ENCODE measurements at places on chromosomes 7 and 10.

DNA sequence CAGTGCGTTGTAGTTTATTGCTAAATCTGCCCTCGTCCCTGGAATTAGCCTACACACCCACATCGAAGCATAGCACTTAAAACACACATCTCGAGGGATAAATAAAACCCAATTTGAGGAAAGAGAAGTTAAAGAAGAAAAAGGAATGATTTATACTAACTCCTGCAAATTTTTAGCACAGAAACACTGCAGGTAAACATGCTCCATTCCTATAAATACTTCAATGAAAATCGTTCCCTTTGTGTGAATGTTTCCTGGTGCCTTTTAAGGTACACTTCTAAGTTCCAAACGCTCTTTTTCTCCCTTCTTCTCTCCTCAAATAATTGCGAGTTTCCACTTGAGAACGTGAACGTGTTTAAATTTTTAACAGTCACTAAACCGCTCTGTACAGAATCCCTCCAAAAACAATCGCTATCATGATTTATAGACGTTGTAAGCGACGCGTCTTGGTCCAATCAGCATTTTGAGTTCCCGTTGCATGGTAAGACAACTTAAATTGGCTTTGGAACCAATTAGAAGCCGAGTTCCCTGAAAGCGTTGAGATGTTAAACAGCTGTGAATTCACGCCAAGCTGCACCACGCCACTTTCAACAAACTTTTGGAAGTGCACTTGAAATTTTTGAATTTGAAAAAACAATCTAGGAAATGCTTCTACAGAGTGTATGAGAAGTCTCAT is 12.5 kb upstream of the EBLN1 start:
- peak; percentile 20 for DNase-seq

GRCh38 chr10:6513476-6513875 is 66.6 kb downstream of the PRKCQ start:
- no peak for DNase-seq

DNA sequence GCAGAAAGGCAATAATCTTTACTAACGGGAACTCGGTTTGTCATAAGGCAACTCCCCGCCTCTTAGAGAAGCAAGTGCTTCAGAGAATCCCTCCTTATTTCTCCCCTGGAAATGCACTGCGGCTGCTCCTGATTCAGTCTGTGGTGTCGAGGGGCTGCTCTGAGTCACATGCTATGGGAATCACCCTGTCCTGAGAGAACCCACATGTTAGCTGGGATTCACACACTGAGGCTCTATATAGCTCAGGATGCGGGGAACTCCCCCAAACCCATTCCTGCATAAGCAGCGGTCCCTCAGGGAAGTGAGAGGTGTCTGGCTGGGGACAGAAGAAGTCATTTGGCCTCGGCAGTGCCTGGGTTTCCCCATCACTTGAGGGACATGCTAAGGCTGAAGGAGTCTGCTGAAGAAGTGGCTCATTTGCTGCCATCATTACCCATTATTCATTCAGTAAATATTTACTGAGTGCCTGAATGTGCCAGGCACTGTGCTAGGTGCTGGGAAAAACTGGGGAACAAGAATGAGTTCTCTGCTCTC is 87.5 kb downstream of the ATXN7L1 start:
- no peak for DNase-seq

DNA sequence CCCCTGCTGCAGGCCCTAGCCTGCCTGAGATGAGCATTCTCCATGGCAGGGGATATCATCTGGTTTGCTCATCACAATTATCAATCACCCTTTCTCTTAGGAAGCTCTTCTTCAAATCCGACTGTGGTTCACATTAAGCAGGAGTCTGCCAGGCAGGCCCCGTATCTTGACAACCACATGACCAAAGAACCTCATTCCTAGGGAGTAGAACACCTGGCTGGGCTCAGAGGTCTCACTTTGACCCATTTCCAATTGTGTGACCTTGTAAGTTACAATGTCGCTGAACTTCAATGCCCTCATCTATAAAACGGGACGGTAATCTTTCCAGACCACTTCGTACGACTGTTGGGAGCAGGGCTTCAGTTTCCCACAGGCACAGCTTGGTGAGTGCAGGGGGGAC is 156.4 kb upstream of the PCBD1 start:
- DNase-seq = no peak

GRCh38 chr7:30880941-30881340 is 30.7 kb upstream of the AQP1 start:
- no peak for DNase-seq

DNA sequence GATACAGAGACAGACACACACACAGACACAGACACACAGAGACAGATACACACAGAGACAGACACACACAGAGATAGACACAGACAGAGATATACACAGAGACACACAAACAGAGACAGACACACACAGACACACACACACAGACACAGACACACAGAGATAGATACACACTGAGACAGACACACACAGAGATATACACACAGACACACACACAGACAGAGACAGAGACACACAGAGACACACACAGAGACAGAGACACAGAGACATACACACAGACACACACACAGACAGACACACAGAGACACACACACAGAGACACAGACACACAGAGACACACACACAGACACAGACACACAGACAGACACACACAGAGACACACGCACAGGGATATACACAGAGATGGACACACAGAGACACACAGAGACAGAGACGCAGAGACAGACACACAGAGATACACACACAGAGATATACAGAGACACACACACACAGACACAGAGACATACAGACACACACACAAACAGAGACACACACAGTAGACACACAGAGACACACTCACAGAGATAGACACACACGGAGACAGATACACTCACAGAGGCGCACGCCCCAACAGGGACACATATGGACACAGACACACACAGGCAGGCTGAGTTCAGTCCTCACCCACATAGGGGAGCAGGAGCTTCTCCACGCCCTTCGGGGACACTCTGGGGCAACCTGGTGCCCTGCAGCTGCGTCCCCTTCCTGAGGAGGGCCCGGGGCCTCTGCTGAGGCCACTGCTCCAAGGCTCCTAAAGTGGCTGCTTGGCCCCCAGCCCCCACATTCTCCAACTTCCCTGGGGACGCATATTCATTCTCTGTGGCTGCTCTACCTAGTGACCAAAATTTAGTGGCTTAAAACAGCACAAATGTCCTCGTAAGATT is 10.3 kb upstream of the PPP2R2D start:
- DNase-seq = no peak

DNA sequence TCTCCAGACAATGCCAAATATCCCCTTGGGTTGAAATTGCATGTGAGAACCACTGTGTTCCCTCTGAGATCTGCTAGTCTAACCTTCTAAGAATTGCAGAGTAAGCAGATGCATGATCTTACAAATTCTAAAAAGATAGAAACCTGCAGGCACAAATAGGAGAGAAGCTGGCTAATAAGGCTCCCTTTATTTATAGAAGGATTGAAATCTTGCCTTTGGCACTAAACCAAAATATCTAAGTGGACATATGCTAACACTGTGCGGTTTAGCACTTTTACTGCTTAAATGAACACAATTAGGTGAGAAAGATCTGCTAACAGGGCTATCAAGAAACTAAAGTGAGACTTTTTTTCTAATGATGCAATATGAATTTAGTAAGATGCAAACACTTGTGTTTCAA is 225.5 kb downstream of the DOCK4 start:
- no peak for DNase-seq

- DNase-seq = no peak
Observed at GRCh38 chr7:33986951-33987947, 81.9 kb downstream of the BMPER start.

- DNase-seq = no peak
Observed at GRCh38 chr7:101954499-101954898, 137.1 kb downstream of the CUX1 start.

DNA sequence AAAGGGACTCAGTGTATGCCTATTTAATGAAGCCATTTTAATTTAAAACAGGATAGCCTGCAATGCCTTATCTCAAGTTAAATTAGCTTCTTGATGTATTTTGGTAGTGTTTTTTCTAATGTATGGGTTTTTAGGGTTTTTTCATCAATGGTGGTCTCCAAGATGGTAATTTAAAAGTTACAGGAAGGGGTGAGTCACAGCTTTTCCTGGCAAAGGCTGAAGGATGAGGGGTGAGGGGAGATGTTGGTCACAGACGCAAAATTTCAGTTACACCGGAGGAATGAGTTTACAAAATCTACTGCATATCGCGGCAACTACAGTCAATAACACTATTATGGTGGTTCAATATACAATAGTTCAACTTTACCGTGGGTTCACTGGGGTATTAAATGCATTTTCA is 31.6 kb downstream of the CCDC3 start:
- DNase-seq = no peak

- DNase-seq = no peak
Observed at GRCh38 chr10:52956461-52956860, 183.9 kb upstream of the MBL2 start.

DNA sequence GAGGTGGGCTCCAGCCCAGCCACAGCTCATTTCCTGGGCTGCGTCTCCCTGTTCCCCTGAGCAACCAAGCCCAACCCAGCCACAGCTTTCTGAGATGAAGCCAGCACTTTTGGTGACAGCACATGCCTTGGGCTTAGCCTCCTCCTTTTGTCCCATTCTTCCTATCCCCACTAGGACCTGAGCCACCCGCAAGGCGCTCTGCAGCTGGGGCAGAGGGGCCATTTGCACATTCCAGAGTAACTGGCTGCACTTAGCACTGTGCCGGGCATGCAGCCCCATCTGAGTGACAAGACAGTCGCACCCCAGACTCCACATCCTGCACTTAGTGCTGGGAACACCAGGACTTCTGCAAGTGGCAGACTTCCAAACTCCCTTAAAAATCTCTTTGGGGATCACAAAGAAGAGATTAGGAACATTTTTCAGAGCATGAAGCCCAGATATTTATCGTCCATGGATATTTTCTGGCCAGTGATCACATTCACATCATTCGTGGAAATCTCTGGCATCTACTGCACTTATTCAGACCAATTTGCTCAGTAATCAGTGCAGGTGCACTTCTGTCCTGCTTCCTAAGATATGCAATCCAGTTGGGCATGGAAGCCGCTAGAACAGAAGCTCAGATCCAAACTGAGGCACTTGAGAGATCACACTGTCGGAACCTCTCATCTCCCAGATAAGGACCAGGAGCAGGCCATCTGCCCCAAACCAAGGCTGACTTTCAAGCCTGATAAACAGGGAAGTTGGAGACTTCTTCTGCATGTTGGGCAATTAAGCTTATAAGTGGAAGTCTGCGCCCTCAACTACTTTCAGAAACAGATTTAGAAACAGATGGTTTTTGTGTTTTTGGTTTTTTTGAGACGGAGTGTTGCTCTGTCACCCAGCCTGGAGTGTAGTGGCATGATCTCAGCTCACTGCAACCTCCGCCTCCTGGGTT is 26.4 kb downstream of the CHST15 start:
- DNase-seq = no peak

DNA sequence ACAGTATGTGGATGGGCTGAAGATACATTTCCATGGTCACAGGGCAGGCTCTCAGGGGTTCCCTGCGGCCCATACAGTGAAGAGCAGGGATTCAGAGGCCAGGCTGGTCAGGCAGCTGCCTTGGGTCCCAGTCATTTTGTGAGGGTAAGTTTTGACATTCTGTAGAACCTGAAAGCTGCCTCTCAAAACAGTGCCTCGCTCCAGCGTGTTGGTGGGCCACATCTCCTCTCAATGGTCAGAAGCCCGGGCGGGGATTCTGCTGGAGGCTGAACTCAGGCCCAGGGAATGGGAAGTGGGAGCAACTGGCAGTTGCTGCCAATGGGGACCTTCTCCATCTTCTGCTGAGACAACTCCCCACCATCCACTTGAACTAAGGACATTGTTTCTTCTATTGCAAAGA is 190.0 kb downstream of the PTPN20 start:
- no peak for DNase-seq

- DNase-seq = no peak
Observed at GRCh38 chr10:69684020-69684980, 54.3 kb downstream of the FAM241B start.

DNA sequence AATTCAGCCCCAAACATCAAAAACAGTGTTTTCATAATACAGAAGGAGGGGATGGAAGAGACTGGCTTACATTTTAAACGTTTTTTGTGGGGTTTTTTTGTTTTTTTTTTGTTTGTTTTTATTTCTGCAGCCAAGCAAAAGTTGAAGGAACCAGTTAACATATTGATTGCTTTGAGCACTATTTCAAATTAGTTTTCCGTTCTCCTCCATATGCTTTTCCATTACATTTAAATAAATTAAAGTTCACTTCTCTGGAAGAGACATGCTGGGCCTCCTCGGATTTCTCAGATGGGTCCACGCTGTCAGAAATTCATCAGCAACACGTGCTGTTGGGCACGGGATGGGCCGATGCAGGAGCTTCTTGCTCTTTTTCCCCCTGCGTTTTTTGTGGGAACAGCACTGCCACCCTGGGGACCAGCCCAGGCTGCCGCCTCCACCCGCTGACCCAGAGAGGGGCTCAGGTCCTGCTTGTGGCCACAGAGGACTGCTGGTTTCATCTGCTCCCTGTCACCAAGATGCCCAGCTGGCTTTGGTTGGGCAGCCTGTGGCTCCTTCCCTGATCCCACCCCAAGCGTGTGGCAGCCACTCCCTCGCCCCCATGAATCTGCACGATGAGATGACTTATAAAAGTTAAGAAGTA is 67.7 kb upstream of the CHST15 start:
- DNase-seq = no peak

GRCh38 chr7:16810573-16810972 is 5.8 kb upstream of the AGR2 start:
- DNase-seq = no peak

DNA sequence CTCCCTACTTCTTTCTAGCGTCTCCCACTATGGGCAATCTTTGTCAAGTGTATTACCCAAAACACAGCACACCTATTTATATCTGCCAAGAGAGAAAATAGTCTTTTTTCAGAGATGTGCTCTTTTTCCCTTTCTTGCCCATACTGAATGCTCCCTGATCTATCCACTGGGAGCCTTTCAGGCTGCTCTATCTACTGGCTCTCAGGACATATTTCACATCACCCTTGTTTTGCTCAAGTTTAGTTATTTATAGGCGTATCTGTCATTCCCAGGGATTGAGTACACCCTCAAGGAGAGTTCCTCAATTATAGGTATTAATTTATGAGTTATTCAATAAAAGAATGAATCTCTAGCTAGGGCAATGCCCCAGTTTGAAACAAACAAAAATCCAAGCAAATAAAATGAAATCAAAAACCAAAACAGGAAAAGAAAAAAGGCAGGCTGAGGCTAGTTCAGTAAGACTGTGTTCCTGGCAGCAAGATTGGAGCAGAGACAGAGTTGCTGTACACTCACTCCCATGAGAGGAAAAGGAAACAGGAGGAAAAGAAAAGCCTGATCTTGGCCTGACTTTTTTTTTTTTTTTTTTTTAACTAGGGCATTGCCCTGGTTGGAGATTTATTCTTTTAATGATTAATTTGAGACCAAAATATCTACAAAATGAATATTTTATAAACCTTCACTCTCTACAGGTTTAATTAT is 665.9 kb upstream of the PCDH15 start:
- no peak for DNase-seq

DNA sequence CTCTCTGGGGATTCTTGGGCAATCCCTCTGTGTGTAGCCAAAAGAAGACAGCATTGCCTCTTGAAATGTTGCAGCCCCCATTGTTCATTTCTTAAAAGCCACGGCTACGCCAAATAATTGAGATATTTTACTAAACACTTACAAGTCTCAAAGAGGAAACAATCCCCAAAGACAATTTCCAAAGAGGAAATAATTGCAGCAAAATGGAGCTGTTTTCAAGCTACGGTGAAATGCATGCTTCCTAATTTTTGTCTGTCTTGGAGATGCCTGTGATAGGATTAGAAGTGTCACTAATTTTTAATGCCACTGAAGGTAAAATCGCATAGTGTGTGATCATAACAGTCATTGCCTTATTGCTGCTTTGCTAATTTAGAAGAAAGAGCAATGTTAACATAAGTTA is 72.9 kb upstream of the NAMPT start:
- DNase-seq = no peak
